GM20000 (cell line): ENCODE measurements at places on chromosomes 1 and 21.

DNA sequence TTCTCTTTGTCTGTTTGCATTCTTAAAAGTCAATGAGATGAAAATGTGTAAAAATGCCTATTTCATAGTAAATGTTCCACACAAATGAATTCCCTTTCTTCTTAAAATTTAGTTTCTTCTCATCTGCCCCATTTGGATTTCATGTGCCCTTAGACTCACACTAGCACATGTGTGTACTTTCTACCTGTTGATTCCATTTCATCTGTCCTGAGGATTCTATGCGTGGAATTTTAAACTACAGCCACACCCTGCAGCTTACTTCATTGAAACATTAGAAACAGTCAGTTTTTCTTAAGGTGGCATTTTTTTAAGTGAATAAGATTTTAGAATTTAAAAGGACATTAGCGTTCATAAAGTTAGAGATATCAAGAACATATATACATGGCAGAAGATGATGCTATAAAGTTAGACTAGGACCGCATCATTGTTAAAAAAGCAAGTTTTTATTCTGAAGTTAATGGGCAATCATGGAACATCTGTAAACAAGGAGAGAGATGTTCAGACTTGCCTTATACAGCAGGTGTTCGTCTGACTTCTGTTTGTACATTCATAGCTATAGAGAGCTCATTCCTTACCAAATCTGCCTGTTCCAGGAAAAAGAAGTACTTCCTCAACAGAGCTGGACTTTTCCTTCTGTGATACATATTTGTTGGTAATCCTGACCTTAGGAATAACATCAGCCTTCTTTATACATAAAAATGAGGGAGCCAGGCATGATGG, 3.9 kb upstream of the TUT4 start:
- DNase-seq, result no peak

GRCh38 chr1:15559189-15559810, 25.6 kb downstream of the AGMAT start:
- no peak for DNase-seq

- DNase-seq, result peak; percentile 71
Observed at GRCh38 chr1:210584439-210585113, 255.9 kb downstream of the HHAT start.

- no peak for DNase-seq
Observed at GRCh38 chr1:199746666-199747384, 280.7 kb upstream of the NR5A2 start.

DNA sequence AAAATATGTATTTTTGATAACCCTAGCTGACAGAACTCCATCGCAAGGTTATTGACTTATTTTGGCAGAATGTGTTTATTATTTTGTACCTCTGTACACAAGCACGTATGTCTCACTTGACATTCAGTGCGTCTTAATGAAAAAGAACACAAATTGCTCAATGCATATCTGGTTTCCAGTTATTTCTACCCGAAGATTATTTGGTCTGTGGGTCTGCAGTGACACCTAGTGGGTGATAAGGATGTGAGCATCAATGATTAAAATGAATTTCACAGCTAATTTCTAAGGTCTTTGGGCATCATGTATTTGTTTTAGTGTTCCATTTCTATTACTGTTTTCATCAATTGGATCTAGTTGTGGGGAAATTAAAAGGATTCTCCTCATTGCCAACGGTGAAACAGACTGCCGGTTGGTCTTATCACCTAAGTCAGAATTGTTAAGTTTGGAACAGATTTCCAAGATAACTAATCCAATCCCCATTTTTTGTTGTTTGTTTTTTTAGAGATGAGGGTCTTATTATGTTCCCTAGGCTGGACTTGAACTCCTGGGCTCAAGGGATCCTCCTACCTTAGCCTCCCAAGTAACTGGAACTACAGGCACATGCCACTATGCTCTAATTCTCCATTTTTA, 13.9 kb downstream of the DDX20 start:
- DNase-seq, result peak; percentile 62

- no peak for DNase-seq
Observed at GRCh38 chr1:9835404-9835757, 11.6 kb upstream of the CLSTN1 start.

DNA sequence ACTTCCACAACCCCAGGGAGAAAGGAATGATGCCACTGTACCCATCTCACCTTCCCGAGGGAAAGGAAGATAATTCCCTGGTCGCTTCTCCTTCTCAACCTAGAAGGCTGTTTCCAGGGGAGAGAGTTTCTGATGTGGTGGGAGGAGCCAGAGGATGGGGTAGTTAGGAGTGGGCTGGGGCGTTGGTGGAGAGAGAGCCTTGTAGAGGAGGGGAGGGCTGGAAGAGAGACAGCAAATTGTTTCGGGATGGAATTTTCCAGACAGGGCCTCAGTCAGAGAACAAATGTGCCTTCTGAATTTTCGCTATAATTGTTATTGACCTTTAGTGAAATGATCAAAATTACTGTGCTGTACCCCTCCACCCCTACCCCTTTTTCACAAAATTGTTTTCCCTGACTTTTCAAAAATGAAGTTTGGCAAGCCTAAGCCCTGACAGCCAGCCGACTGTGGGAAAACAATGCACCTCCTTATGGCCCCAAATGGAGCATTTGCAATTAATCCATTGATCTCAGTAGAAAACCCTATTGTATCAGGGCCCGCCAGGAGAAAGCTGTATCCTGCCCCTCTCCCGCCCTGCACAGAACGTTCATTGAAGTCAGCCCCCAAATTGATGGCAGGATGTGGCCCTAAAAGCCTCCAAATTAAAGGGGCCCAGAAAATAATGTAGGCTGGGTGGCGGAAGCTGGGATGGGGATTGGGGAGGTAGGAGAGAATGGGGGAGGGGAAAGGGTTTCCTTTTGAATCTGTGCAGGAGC, 69.1 kb upstream of the JUN start:
- no peak for DNase-seq

GRCh38 chr1:212503714-212504113, 71.0 kb downstream of the NENF start:
- no peak for DNase-seq

GRCh38 chr1:153350321-153350957, 1.8 kb upstream of the PGLYRP4 start:
- DNase-seq, result no peak

GRCh38 chr1:55164906-55165305, 50.3 kb downstream of the USP24 start:
- DNase-seq, result no peak

DNA sequence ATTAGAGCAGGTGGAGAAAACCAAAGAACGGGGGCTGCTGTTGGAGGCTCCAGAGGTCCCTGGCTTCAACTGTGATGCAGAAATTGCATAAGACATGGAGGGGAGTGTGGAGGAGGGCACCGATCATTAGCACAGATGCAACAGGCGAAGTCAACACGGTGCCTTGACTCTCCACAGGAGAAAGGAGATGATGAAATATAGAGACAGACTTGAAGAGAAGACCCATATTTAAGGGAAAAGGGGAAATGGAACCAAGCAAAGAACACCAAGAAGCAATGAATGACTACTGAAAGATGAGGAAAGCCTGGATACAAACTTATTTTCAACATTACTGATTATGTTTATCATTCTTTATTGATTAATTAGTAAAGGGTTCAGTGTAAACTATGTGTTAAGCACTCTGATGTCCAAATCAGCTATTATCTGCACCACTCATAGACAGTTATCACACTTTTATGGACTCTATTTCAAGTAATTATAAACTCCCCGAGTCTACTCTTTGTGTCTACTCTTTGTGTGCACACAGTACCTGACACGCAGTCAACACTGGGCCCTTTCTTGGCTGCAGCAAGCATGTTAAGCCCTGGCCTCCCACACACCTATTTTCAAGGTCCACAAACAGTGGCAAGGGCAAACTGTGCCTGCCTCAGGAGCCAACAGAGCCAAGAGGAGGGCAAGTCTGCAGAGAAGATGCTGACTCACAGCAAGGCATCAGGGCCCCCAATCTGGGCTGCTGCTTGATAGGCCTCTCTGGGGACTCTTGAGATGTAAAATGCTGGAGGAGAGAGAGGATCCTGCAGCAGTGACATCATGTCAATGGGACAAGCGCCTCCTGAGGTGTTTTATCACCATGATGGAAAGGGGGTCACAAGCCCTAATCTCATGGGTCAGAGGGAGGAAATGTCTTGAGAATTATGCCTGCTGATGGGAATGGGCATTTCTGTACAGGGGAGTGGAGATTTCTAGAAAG, 17.6 kb downstream of the PCNX2 start:
- DNase-seq, result no peak

DNA sequence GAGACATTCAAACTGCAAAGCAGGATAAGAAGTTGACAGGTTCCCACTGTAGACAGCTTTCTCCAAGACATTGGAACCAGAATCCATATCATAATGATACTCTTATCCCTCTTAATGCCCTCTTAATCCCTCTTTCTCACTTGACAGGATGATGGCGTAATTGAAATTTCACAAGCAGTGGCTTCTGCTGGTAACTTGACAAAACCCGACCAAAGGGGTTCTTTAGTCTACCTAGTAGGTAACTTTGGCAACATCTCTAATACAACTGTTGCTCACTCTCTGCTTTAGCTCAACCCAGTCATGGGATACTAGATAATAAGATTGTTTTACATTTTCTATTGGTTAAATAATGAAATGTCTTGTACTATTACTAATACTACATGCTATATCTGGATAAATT, 34.7 kb downstream of the S100A10 start:
- DNase-seq, result no peak

GRCh38 chr1:198298640-198299039, 141.8 kb downstream of the NEK7 start:
- no peak for DNase-seq

DNA sequence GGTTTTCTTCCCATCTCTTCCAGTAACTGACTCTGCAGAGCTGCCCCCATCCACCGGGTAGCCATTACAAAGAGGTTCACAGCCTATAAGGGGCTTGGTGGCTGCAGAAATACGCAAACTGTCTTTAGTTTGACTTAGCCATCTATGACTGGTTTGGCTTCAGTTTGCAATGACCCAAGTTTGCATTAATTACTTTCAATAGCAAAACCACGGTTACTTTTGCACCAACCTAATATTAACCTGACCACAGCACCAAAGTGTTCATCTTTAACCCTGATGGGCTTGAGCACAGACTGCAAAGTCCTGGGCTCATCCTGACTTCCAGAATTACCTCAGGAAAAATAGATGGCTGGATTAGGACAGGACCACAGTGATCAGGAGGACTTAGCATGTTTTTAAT, 2.2 kb upstream of the HAO2 start:
- DNase-seq, result no peak

- DNase-seq, result peak; percentile 53
Observed at GRCh38 chr1:43935711-43936427, 2.3 kb downstream of the ARTN start.

DNA sequence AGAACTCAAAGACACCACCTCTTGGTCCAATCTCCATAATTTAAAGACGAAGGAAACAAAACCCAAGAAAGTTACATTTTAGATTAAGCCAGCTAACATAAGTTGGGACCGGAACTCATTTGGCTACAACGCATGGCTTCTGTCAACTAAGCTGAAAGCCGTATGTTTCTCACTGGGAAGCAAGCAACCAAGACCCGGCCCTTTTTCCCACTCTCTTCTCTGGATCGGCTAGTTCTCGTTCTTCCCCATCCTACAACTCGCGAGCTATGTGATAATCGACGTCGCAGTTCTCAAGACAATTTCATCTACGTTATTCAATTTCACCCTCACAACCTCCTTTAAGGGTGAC, 601 bp downstream of the CCT8 start:
- DNase-seq, result no peak

- DNase-seq, result no peak
Observed at GRCh38 chr1:119639109-119639508, 9.0 kb downstream of the ZNF697 start.

GRCh38 chr1:225820522-225821120, 10.7 kb downstream of the EPHX1 start:
- no peak for DNase-seq

DNA sequence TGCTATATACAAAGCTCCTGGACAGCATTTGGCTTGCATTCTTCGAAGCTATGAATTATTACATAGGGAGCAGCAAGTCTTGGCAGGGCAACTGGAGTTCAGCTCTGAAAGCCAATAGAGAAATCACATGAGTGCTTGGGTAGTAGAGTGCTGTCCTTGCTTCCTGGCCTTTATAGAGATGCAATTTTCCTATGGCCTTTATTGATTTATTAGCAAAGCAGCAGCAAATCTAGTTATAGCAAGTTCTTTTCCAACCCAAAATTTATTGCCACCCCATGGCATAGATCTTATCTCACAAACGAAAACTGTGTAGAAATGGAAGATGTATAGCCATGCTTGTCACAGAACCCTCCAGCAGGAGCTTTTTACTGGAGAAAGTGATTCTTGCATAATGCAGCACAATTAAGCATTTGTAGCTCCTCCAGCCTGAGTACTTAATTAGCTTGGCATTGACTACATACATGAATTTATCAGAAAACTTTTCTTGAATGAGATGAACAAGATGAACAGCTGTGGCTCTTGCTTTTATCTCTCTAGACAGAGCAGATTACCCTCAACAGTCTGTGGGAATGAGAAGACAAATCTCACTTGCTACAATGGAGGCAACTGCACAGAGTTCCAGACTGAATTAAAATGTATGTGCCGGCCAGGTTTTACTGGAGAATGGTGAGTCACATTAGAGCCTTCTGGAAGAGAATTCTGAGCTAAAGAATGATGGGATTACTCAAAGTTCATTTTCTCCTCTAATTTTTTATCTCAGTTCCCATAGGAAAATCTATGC, 170.1 kb downstream of the CRB1 start:
- no peak for DNase-seq

GRCh38 chr21:36188081-36188681, 31.6 kb downstream of the DOP1B start:
- DNase-seq, result no peak

- no peak for DNase-seq
Observed at GRCh38 chr1:201248721-201249559, 34.4 kb upstream of the PKP1 start.

DNA sequence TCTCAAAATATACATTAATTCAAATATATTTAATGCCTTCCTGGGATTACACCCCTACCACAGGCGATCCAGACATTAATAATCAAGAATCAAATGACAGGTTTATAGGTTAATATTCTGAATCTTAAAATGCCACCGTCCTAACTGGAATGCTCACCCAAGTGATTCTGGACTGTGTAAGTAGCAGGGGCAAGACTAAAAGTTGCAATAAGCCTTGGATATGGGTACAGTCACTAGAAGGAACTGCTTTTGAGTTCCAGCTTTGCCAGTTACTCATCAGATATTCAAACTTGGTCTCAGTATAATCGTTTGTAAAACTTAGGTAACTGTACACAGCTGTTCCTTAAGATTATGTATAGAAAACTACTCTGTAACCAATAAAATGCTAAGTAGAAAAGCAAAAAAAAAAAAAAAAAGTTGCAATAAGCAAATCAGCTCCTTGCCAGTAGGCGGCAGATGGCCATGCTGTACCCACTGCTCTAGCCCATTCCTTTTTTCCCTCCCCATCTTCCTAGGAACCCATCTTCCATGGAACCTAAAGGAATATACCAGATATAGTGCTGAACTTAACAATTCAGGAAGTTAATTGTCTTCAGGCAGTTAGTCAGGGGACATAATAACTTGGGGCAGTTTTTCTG, 10.5 kb downstream of the RO60 start:
- DNase-seq, result no peak
